ENCODE measurements at places on chromosomes 5 and 9. TPM values are rescaled to one million over a fixed set of nuclear protein-coding genes. Genes with fewer than 3 reads are reported as not detected.

DNA sequence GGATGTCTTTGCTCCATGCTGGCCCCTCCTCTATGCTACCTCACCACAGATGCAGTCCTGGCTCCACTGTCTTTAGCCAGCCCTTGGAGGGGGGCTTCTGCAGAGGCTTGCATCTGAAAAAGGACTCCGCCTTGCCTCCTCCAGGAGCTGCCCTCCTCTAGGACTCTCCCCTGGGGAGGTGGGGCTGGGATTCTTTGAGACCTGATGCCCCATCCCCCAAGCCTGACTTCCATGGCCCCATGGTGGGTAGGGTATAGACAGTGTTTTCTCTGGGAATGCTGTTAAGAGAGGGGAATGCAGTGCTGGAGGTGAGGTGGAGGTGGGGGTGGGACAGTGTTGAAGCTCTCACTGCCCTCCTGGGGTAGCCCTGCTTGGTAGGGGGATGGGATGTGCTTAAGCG is 14.3 kb downstream of the JADE2 start:
- peaks cover 34% of the 10 kb centered on the region for H3K36me3 ChIP-seq
- H3K27me3 ChIP-seq: no peaks in the 10 kb centered on the region
- H3K4me3 ChIP-seq: no peak overlapping the region
- no peak for DNase-seq
- H3K4me1 ChIP-seq: no peaks in the 10 kb centered on the region

GRCh38 chr5:92552206-92553160 is 1028.5 kb downstream of the NR2F1-AS1 start:
- H3K27ac ChIP-seq: peak overlapping the region; percentile 7
- no peak for DNase-seq
- no peak overlapping the region for H3K4me3 ChIP-seq
- H3K27me3 ChIP-seq: no peaks in the 10 kb centered on the region

- H3K4me3 ChIP-seq: no peak overlapping the region
- no peak for DNase-seq
- H3K27ac ChIP-seq: peak overlapping the region; percentile 10
- no peaks in the 10 kb centered on the region for H3K27me3 ChIP-seq
- H3K4me1 ChIP-seq: no peaks in the 10 kb centered on the region
Measured at GRCh38 chr9:124342776-124343485, 72.3 kb downstream of the PSMB7 start.

DNA sequence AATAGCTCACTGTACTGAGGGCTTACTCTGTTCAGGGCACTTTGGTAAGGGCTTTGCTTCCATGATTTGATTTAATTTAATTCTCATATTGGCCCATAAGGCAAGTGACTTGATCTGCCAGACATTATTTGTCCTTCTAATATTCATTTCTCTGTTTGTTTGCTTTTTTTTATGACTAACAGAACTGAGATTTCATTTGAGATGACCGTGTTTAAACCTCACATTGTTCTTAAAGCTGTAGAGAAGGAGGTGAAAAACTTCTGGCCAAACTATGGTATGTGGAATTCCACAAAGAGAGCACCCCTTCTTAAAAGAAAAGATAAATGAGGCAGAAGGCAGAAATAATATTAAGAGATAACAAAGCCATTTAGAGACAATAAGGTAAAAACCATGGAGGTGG is 775.6 kb upstream of the ACO1 start:
- no peaks in the 10 kb centered on the region for H3K27me3 ChIP-seq
- no peak overlapping the region for H3K27ac ChIP-seq
- no peaks in the 10 kb centered on the region for H3K4me1 ChIP-seq
- no peak for DNase-seq
- H3K4me3 ChIP-seq: no peak overlapping the region

- no peak overlapping the region for H3K27ac ChIP-seq
- no peak for DNase-seq
- peaks cover 2% of the 10 kb centered on the region for H3K4me1 ChIP-seq
- H3K27me3 ChIP-seq: no peaks in the 10 kb centered on the region
- no peak overlapping the region for H3K4me3 ChIP-seq
Measured at GRCh38 chr9:121670431-121670830, 19.0 kb downstream of the DAB2IP start.

DNA sequence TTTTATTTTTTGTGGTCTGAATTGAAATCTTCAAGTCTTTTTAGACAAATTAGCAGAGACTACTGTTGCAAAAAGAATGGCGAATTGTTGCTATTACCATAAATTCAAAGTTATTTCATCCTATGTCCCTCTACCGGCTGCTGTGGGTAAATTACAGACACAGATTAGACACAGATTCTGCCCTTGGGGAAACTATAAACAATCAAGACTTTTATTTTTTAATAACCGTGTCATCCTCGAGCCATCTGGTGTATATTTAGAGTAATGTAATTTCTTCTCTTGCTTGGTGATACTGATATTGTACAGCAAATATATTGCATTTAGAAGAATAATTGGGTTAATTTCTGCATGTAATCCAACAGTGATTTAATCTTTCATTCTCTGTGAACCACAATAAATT is 228.0 kb upstream of the ADAMTSL1 start:
- H3K27me3 ChIP-seq: no peaks in the 10 kb centered on the region
- no peaks in the 10 kb centered on the region for H3K36me3 ChIP-seq

The ABLIM3 gene
- 63.0 TPM for polyA plus RNA-seq

The OMD gene
- 0.52 TPM for polyA plus RNA-seq

The SMIM33 gene
- not detected for polyA plus RNA-seq
